SJCRH30 (cell line): ENCODE measurements at places on chromosomes 13 and 19.

GRCh38 chr19:925087-925525 lies 729 bp upstream of the ARID3A start:
- peak; percentile 44 for DNase-seq

DNA sequence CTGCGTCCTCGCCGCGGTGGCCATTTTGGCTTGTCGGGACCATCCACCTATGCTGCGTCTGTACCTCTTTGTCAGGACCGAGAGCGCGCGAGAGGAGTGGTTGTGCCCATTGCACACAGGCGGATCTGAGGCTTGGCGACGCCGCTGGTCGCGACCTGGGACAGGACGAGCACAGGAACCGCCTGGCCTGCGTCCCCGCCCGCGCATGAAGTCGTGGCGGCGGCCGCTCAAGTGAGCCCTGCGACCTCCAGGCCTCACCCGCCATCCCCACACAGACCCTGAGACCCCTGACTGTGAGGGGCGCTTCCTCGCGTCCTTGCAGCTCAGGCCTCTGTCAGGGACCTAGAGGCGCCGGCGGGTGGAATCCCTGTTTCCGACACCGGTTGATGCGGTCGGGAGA lies 16.8 kb downstream of the ZNF586 start:
- DNase-seq, result no peak

DNA sequence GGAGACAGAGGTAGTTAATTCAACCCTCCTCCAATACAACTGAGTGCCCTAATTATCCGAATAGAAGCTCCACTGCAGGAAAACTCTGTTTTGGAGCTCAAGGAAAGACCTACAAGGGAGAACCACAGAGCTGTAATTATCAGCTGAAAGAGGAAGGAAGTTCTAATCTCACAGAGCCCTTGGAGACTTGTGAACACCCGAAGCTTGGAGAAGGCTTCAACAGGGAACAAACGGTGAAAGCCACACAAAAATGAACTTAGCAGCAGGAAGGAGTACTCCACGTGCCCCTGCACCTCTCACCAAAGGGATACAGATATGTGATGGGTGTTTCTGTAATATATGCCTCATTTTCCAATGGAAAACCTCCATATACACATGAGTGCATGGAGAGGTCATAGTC lies 61.1 kb downstream of the IRS2 start:
- no peak for DNase-seq

GRCh38 chr13:98937911-98938381 lies 39.9 kb downstream of the DOCK9 start:
- DNase-seq, result peak; percentile 76

DNA sequence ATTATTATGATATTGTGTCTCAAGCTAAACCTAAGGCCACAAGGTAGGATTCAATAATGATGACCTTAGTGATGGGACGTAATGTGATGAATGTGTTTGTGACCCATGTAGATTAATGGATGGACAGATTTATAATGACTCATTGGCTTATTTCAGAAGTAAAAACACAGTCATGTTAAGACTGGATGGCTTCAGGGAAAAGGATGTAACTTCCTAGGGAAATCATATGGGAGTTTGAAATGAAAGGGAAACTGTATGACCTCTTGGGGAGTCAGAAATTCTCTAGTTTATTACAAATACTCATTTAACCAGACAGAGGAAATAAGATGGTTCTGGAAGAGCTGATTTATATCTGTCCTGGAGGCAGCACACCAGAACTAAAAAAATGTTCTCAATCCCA lies 2.9 kb downstream of the EDNRB start:
- DNase-seq, result no peak

DNA sequence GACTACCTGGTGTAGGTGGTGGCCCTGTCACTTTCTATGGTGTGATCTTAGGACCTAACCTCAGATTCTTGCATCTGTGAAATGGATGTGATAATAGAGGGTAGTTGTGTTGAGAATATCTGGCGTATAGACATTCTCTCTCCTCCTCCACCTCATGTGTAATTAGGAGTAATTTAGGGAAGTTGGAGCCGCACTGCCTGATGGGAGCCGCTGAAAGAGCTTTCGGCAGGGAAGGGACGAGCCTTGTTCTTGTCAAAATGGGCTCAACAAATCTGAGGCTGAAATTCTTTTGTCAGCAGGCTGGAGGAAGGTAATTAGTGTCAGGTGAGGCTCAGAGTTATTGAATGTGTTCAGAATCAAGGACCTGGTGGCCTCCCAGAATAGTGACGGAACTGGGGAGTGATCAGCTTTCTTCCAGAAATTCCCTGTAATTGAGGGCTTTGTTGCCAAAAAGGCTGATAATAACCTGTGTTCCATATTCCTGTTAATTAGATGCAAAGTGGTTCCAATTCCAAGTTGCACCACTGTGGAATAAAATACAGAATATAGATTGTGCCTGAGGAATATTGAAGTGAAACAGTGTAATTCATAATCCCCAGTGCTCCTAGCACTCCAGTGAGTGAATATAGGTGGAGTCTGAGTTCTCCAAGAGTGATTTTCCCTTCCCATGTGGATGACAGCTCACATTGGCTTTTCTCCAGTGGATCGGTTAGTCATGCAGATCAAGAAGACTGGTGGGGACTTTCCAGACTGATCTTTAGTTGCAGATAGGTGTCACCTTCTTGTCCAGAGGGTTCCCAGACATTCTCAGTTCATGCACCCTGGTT lies 47.5 kb downstream of the SPATA13 start:
- peak; percentile 46 for DNase-seq

GRCh38 chr19:18893587-18894253 lies 2.2 kb downstream of the CERS1 start:
- DNase-seq, result peak; percentile 27

DNA sequence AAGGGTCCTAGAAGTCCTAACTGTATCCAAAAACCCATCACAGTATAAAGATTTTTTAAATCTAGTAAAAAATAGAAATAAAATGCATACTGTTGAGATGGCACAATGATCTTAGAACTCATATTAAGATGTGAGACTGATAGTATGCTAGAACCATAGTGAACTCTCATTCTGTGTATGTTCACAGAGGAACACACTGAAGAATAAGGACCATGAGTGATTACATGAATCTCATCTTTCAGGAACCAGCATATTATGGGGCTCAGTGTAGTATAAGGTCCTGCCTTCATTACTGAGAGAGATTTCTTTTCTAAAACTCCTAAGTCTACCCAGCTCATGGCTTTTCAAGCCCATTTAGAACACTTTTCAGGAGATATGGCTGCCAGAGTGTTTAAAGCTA lies 59.8 kb upstream of the RFC3 start:
- DNase-seq, result no peak

DNA sequence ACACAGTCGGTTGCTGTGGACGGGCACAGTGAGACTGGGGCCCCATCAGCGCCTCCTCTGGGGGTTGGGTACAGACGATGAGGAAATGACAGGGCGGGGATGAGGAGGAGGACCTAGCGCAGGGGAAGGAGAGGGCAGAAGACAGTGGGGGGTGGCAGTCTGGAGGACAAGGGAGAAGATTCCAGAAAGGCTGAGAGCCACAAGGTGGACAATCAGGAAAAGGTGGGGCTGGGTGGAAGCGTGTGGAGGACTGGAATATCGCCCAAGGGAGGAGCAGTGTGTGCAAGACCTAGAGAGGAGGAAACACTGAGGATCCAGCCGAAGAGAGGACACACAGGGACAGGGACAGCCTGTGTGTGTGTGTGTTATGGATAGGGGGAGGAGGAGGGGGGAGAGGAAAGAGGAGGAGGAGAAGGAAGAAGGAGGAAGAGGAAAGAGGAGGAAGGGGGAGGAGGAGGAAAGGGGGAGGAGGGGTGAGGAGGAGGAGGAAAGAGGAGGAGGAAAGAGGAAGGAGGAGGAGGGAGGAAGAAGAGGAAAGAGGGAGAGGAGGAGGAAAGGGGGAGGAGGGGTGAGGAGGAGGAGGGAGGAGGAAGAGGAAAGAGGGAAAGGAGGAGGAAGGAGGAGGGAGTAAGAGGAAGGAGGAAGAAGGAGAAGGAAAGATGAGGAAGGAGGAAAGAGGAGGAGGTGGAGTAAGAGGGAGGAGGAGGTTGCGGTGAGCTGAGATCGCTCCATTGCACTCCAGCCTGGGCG lies 15.8 kb upstream of the GARIN5A start:
- no peak for DNase-seq

- no peak for DNase-seq
Measured at GRCh38 chr19:940591-941291, 14.9 kb downstream of the ARID3A start.

DNA sequence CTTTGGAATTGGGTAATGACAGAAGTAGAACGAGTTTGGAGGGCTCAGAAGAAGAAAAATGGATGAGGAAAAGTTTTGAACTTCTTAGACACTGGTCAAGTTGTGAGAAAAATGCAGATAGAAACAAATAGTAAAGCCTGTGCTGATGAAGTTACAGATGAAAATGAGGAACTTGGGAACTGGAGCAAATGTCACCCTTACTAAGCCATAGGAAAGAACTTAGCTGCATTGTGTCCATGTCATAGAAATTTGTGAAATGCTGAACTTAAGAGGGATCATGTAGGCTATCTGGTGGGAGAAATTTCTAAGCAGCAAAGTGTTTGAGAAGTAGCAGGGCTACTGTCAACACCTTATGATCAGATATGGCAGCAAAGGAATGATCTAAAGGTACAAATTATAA lies 289.2 kb upstream of the PCDH9 start:
- no peak for DNase-seq

GRCh38 chr13:42394361-42394708 lies 122.4 kb downstream of the AKAP11 start:
- DNase-seq, result no peak
